ENCODE measurements at places on chromosomes 16 and 17.

DNA sequence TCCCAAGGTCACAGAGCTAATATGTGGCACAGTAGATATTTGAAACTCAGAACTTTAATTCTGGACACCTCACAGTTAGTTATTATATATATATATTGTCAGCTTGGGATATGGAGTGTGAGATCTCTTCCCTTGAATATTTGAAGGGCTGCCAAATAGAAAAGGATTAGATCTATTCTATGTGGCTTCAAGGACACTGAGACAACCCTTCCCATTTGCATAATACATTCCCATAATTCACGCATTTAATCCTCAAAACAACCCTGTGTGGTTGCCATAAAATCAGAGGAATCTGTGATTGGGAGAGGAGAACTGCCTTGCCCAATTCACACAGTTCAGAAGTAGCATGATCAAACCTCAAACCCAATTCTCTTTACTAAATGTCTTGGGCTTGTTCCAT, 365.8 kb upstream of the DYNLRB2 start:
- DNase-seq, result no peak

DNA sequence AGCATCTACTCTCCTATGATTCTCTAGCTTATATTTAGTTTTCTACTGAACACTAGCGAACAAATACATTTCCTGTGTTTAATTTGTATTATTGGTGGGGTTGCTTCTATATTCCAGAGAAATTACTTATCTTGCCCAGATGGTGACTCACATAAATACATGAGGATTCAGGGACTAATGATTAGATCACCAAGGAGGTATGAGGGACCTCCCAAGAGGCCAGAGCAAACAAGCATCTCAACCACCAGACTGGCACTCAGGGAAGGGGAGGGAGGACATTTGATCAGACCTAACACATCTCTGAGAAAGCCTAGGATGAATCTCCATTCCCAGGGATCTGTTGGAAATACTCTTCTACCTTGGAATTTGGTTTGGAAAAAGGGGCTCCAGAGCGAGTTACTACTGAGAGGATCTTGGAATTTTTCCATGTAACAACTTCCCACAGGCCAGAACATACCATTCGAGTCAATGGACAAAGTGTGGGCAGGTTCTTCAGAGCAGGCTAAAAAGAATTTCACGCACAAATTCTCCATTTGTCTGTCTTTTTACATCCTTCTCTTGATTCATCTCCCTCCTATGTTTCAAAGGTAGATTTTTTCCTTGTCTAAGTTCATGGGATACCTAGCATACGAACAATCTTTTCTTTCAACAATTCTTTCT, 262.6 kb upstream of the MYOCD start:
- no peak for DNase-seq

- no peak for DNase-seq
These were observed 369.1 kb downstream of the CPPED1 start for GRCh38 chr16:12434567-12434966.

- DNase-seq, result peak; percentile 78
These were observed 6.5 kb downstream of the SCGB1C2 start for GRCh38 chr17:143785-144281.

- DNase-seq, result no peak
These were observed 178.4 kb downstream of the FTO start for GRCh38 chr16:53882310-53882709.

- DNase-seq, result no peak
These were observed 3.4 kb downstream of the SGCA start for GRCh38 chr17:50169121-50169764.

DNA sequence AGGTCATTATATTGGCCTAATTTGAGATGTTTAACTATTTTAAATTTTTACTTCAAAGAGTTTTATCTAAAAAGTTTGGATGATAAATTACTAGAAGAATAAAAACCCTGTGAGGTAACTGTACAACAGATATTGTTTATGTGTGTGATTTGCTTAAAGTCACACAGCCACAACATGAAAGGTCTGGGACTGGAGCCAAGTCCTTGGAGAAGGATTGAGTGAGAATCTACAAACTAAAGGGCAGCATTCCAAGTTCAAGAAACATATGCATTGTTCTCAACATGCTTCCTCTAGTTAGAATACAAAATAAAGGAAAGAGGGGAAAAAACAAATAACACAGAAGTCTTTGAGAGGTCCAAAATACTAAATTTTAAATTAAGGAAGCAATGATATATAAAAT, 131.5 kb upstream of the MON1B start:
- no peak for DNase-seq

DNA sequence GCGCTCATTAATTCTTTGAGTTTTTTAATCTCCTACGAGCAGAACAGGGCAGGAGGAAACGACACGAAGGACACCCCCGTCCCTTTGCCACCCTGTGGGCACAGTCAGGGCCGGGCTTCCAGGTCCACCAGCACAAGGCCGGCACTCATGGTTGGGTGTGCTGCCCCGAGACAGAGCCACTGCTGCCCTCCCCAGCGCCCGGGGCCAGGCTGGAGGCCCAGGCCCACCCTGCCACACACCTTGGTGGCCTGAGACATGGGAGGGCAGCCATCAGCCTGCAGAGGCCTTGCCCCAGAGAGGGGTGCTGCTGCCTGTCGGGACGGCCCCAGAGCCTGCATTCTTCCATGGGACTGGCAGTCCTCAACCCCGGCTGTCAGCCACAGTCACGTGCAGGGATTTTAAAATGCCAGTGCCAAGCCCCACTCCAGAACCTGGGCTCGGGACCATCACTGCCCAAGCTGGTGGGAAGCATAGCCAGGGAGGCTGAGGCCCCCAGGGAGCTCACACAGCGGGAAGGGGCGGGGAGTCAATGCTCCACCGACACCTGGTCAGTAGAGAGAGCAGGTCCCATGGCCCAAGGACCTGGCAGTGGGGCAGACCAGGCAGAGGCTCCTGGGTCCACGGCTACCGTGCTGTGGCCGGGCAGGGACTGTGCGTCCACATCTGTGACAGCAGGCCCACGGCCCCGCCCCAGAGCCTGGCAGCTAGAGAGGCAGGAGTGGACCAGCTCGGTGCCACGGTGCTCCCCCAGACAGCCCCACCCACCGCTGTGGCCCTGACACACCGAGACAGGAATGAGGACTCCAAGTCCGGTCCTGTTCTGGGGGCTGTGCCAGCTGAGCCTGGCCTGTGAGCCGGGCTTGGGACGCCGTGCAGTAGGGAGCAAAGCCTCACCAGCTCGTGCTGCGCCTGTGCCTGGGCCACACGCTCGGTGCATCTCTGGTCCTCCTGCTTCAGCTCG, 27.5 kb downstream of the CEP131 start:
- DNase-seq, result no peak

DNA sequence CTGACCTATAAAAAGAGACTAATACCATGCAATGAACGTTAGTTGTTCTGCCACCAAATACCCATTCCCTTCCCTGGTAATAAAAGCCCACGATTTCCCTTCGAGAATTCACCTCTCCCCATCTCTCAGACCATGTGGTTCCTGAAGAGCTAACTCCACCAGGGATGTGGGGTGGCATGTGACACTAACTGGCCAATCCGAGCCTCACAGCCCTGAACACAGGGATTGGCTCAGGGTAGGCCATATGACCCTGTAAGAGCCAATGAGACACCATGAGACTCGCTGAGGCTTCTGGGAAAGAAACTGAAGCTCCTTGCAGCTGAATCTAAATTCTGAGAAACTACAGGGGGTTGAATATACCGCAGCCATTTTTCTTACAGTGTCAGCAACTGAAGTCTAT, 21.1 kb downstream of the HELZ start:
- no peak for DNase-seq

DNA sequence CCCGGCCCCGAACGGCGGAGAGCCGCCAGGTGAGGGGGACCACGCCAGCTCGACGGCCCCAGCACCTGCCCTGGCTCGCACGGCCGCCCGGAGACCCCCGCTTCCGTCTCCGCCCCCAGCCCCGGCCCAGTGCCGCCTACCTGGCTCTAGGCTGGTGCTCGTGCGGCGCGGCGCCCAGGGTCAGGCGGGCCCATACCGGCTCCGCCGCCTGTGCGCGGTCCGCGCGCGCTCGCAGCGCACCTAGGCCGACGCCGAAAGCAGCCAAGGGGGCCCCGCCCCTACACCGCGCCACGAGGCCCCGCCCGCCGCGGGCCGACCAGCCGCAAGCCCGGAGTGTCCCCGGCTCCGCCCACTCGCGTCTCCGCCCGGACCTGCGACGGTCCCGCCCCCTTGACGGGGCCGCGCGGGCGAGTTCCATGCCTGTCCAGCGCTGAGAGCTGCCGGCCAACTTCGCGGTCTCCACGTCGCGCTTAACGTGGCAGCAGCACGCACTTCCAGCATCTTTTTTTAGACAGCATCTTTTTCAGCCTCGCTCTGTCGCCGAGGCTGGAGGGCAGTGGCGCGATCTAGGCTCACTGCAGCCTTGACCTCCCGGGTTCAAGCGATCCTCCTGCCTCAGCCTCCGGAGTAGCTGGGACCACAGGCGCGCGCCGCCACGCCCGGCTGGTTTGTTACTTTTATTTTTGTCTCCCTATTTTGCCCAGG, at the start of gene SLC25A39:
Gene SLC25A39, minus strand, starts transcription at position 253 of the 705 bp plus-strand sequence. CDS start 1,261 bp downstream, outside the sequence.
- DNase-seq, result peak; percentile 92

- no peak for DNase-seq
These were observed 215.4 kb downstream of the SOX9 start for GRCh38 chr17:72336026-72336803.

DNA sequence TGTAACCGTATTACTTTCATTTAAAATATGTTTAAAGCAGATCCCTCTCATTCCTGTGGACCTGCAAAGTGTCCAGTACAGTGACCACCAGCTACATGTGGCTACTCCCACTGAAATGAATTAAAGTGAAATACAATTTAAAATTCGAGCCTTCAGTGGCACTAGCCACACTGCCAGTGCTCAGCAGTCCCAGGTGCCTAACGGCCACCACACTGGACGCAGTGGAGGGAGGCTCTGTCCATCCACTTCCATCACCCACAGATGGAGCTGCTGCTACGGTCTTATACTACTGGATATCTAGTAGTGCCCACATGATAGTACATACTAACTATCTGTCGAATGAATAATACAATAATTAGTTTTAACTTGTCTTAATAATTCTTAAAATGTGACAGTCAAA, 2.3 kb upstream of the CBX2 start:
- no peak for DNase-seq

DNA sequence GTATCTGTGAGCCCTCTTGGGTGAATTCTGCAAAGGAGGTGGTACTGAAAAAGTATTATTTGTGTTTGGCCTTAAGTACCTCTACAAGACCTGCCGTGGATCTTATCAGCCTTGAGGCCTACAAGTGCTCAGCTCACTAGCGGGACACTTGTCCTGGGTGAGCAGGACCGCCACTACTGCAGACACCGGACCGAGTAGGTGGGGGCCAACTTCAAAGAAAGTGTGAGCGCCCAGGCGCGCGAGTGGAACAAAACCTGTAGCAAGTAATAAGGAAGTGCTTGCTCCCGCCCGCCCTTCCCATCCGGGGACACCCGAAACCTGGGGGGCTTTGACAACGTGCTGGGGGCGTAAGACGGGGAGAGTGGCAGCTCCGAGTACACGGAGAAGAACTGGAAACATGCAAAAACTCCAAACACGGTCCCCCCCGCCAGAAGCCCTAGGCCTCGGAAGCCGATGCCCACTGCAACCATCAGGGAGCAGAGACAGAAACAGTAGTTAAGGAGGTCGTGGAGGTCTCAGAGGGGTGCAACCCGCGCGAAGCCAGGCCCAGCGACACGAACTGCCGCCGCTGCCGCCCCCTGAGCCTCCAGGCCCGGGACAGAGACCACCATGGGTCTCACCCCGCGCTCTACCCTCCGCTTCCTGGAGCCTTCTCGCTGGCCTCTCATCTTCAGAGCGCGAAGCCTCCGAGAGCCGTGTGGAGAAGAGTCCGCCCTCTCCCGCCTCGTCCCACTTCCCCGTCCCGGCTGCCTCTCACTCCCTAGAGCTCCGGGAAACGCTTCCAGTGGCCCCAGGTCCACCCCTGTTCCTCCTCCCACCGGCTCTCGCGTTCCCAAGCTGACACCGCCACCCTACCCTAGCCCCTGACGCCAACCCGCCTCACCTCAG, 537 bp downstream of the CNOT1 start:
- peak; percentile 32 for DNase-seq

GRCh38 chr17:40307001-40307730, 1.8 kb upstream of the RARA start:
- DNase-seq, result no peak
